ENCODE measurements at places on chromosomes 4 and X.

- DNase-seq: no peak
Observed at GRCh38 chr4:20576861-20577260, 123.4 kb upstream of the PACRGL start.

DNA sequence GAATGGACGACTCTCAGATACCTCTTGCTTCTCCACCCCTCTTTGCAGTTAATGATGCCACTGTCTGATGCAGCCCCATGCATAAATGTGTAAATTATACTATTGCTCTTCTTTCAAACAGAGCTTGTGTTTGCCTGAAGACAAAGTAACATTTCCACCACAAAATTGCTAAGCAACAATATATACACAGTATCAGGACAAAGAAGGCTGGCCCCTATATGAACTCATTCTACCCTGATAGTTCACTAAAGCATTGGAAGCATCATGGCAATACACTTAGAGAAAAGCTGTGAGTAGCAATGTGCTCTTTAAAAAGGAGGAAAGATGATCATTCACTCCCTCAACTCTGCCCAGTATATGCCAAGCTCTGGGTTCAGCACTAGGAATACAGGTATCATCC, 427.0 kb upstream of the CPEB2 start:
- no peak for DNase-seq

GRCh38 chr4:717601-718320, 12.1 kb downstream of the PCGF3 start:
- DNase-seq: no peak

DNA sequence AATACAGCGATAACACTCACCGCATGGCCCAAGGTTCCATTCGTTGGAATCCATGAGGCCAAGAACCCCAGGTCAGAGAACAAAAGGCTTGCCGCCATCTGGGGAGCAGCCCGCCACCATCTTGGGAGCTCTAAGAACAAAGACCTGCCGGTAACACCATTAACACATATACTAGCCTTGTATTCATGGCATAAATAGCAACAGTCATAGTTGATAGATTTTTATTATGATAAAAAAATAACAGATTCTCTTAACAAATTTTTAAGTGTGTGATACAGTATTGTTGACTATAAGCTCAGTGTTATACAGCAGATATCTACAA, 309.4 kb downstream of the GLUD2 start:
- no peak for DNase-seq

DNA sequence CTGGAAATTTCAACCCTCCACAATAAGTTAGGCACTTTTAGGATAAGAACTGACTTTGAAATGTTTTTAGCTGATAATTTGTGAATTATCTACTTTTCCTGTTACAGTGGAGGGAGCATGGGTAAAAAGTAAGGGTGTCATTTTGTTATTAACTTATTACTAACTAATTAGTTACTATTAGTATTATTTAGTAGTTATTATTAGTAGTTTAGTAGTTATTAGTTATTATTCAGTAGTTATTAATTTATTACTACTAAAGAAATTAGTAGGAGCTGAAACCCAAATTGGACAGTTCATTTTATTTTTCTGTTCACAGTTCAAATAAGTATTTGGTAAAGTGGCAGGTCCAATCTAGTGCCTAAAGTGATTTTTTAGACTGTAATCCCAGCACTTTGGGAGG, 5.4 kb downstream of the ADH1A start:
- DNase-seq: no peak

GRCh38 chr4:28313729-28314713, 1453.4 kb downstream of the STIM2 start:
- DNase-seq: no peak

DNA sequence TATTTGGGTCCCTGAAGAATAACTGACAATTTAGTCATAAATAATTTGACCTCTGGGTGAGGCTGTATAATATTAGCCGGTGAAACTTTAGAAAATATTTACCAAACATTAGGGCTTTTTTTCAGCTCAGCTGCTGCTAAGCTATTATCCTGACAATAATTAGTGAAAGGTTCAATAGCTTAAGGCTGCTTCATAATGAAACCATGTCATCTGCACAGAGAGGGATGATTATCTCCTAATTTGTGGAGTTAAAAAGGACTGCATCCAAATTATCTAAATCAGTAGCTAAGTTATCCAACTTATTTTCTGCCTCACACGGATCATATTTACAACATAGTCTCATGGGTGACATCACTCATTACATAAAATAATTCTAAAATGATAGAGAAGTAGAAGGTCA, 1249.8 kb downstream of the RAPGEF2 start:
- DNase-seq: no peak

DNA sequence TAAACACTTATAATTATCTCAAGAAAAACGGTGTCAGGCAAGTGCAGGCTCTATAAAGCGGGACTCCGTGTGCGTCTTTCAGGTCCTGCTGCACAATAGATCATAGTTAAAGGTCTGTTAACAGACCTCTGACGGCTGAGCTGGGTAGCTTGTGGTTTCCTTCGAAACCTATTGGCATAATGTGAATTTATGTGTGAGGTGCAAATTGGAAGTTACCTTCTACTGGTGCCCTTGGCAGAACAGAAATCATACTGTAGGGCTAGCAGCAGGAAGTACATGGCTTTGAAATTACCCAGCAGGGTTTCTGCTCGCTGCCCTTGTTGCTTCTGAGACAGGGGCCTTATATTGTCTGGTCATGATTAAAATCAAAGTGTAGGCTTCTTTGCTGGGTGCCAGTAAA, 216.4 kb upstream of the HAND2 start:
- DNase-seq: no peak

DNA sequence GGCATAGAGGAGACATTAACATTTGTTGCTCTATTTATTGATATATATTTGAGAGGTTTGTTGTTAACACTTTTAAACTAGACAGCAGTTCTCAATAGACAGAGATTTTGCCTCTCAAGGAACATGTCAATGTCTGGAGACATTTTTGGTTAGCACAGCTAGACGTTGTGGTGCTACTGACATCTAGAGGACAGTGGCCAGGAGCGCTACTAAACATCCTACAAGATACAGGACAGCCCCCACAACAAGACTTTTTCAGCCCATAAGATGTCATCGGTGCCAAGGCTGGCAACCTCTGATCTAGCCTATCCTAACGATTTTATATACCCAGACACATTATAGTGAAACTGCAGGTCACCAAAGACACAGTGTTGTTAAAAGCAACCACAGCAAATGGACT, 18.4 kb upstream of the CTSO start:
- DNase-seq: no peak

GRCh38 chrX:149939655-149939904, 1.3 kb upstream of the EOLA2 start:
- DNase-seq: no peak

GRCh38 chr4:23881674-23882337, 8.0 kb downstream of the PPARGC1A start:
- DNase-seq: no peak

GRCh38 chr4:141240671-141241070, 20.0 kb downstream of the ZNF330 start:
- DNase-seq: no peak

- peak; percentile 74 for DNase-seq
Observed at GRCh38 chr4:2931512-2932301, 31.5 kb downstream of the NOP14 start.

DNA sequence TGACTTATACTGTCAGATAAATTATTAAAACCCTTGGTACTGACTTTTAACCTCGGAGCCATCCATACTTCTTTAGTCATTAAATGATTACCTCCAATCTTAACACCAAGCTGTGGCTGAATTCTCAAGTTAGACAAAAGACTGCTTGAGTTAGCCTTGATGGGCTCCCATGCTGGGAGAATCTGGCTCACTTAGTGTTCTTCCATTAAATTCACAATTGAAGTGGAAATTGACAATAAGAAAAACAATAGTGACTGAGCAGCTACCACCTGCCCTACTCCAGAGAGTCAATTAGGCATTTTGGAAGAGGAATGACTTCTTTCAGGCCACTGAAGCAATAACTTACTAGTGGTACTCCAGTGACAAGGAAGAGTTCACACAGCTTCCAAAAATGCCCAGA, 503.0 kb upstream of the CPXCR1 start:
- no peak for DNase-seq

- no peak for DNase-seq
Observed at GRCh38 chr4:48255959-48256342, 13.7 kb downstream of the TEC start.

GRCh38 chr4:38290914-38291313, 330.7 kb downstream of the PTTG2 start:
- no peak for DNase-seq

GRCh38 chrX:1390621-1391369, 1.1 kb downstream of the SLC25A6 start:
- no peak for DNase-seq

- DNase-seq: no peak
Observed at GRCh38 chr4:139523076-139523475, 32.9 kb downstream of the SETD7 start.

DNA sequence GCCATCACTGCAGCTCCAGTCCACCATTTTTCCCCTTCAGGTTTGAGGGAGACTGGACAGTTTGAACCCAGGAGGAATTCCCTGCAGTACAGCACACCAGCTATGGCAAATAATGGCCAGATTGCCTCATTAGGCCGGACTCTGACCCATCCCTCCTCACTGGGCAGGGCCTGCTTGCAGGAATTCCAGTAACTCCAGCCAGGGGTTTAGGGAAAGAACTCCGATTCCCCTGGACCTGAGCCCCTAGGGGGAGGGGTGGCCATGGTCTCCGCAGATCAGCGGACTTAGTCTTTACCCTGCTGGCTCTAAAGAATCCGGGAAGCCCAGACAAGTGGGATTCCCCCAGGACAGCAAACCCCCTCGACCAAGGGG, 342.8 kb downstream of the DMD start:
- DNase-seq: no peak

DNA sequence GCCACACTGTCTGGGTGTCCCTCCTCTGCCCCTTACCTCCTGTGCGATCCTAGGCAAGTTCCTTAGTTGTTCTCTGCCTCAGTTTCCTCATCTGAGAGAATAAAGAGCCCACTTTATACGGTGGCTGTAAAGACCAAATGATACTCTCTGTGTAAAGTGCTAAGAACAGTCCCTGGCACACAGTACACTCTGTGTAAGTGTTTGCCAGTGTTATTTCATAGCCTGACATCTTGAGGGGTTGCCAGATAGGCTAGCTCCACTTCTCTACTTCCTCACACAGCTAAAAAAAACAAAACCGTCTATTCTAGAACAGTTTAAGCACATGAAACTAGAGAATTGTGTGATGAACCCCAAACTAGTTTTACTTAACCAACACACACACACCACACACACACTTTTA, 17.1 kb downstream of the SPON2 start:
- no peak for DNase-seq

DNA sequence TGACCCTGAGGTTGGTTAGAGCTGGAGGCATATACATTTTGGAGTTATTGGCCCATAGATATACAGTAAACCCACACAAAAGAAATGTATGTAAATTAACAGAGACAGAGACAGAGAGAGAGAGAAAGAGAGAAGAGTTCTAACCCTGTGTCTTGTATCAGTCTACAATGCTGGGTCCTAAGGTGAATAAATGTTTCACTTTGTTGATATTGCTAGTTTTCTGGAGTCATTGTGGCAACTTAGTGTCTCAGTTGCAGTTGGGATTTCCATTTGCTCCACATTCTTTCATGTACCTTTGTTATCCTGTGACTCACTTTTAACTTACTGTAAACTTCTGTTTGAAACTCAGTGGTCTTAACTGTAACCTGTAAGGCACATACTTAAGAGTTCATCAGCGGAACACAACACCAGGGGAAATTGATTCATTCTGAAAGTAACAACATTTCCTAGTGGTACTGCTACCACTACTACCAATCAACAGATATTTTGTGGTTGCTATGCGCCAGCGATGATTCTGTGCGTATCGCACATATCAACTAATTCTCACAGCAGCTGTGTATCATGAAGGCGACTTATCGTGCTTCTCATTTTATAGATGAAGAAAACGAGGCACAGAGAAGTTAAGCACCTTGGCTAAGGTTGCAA, 38.5 kb upstream of the ETDA start:
- peak; percentile 9 for DNase-seq

DNA sequence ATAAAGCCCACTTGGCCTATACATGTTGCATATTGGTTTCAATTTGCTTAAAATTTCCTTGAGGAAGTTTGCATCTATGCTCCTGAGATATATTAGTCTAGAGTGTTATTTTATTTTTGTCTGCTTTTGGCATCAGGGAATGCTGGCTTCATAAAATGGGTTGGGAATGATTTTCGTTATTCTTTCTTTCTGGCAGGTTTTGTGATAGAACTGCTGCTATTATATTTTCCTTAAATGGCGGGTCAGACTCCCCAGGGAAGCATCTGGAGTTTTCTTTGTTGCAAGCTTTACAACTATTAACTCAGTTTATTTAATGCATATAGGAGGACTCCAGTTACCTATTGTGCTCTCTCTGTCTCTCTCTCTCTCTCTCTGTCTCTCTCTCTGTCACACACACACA, 82.0 kb upstream of the WDR17 start:
- no peak for DNase-seq

GRCh38 chr4:159420162-159421057, 317.5 kb downstream of the RAPGEF2 start:
- DNase-seq: no peak

GRCh38 chrX:154063234-154063633, 34.3 kb downstream of the MECP2 start:
- DNase-seq: no peak

DNA sequence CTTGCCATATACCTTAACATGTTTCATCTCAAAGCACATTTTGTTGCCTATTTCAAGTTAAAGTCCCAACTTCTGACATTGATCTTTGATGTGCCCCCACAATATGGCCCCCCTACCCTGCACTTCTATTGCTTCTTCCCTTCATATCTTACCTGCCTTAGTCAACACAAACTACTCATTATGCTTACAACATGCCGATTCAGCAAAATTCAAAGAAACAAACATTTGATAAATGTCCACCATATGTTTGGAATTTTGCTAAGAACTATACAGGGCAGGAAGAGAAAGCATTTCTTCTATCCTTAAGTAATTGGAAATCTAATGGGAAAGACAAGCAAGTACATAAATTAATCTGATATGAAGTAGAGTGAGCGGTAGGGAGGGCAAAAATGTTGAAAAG, 25.6 kb downstream of the NAA11 start:
- no peak for DNase-seq

DNA sequence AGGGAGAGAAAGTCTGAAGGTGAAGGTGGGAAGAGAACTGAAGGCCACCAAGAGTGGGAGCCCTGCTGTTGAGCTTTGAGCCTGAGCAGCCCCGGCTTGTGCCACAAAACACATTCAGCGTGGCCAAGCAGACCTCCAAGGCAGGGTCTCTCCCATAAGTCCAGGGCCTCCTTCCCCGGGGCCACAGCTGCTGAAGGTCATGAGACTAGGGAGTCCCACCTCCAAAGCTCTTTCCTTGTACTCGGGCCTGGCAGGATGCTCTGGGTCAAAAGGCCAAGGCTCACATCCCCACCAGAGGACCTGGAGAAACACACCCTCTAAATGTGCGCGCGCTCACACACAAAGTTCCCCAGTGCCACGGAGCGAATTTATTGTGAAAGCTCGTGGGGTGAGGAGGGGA, 3.5 kb upstream of the ARHGAP4 start:
- DNase-seq: no peak

DNA sequence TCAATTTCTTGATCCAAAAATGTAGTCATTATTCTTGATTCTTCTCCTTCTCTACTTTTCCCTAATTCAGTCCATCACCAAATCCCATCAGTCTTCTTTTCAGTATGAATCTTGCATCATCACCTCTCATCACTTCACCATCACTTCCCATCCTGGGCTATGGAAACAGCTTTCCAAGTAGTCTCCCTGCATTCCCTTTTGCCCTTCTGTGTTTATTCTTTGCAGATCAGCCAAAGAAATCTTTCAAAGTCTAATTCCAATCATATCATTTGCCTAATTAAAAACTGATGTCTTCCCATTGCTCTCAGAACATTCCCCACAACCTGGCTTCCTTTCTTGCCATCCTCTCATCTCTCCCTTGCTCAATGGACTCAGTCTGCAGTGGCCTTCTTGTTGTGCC, 201.7 kb upstream of the ADAMTS3 start:
- no peak for DNase-seq

Data from CD4-positive, alpha-beta T cell treated with Interleukin-10 for 1 hour (primary cell).